ENCODE measurements at places on chromosomes 16 and 17.

DNA sequence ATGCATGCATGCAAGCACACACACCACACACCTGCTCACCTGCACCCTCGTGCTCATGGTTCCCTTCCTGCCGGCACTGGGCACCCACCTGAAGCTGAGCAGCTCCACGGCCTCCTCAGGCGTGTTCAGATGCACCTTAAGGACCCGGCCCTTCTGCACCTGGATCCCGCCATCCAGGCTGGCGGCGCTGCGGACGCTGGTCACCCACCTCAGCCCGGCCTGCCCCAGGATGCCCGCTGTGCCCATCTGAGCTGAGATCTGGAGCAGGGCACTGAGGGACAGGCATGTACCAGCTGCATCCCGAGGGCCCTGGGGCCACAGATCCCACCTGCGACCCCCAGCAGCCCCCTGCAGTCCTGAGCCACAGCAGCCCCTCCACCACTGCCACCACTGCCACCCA is 110.0 kb downstream of the LITAF start:
- no peak for DNase-seq

GRCh38 chr17:65554553-65555223 is 6.8 kb downstream of the AXIN2 start:
- no peak for DNase-seq

GRCh38 chr17:80498242-80498919 is 22.0 kb upstream of the NPTX1 start:
- DNase-seq = no peak

DNA sequence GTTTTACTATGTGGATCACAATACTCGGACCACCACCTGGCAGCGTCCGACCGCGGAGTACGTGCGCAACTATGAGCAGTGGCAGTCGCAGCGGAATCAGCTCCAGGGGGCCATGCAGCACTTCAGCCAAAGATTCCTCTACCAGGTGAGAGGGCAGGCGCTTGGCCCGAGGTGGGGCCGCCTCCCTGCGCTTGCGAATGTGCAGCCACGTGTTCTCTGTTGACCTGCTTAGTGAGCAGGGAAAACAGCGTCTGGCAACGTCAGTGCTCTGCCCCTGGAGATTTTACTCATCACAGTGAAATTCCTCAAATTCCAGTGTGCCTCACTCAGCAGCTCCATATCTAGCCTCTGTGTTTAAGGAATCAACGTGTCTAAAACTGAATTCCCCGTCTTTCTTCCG is 33.4 kb upstream of the CLEC18A start:
- no peak for DNase-seq

GRCh38 chr16:65657556-65657955 is 535.7 kb upstream of the CDH11 start:
- no peak for DNase-seq

DNA sequence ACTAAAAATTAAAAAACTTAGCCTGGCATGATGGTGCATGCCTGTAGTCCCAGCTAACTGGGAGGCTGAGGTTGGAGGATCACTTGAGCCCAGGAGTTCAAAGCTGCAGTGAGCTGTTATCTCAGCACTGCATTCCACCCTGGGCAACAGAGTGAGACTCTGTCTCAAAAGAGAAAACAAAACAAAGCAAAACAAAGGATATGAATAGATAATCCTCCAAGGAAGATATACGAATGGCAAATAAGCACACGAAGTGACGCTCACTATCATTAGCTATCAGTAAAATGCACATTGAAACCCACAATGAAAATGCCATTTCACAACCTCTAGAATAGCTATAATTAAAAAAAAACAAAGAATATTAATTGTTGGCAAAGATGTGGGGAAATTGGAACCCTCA is 386.2 kb upstream of the CCL2 start:
- no peak for DNase-seq

DNA sequence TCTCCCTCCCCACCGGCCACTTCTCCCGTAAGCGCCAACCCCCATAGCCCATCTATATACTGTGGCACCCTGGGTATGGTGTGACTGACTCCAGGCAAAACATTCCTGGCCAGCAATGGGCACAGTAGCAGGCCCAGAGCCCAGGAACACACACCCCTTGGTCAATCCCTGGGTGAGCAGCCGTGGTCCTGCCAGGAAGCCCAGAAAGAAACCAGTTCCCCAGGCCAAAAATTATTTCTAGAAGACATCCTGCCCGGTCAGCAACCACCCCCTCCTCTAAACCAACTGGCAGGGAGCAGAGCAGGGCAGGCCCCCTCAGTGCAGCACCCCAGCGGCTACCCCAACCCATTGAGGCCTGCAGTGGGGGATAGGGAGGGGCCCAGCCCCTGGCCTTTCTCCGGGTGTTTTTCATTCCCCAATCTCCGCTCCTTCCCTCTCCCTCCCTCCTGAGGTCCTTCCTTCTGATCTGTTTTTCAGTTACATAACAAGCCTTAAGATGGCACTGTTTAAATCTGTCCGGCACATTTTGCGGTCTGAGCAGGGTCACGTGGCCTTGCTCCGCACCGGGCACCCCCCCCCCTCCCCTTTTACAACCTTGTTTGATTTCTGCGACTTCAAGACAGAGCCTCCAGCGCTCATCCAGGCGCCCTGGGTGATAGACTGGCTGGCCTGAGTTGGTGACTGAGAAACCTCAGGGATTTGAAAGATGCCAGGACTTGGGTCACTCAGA is 2.0 kb downstream of the NPTX1 start:
- no peak for DNase-seq

DNA sequence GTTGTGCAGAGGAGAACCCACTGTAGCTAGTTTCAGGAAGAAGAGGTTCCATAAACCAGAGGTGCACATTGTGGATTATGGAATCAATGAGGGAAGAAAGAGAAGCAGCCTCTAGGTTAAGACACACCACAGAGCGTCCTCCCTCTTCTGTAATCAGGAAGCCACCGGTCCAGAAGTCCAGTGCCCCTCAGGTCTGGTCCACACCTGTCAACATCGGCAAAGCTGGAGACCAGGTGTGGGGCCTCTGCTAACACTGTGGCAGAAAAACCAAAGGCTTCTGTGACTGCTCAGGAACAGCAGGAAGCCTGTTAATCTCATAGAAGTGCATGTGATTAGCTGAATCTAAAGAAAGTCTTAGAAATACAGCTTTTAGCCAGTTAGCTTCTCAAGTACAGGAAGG is 23.3 kb downstream of the LIMD2 start:
- no peak for DNase-seq

GRCh38 chr16:30352488-30353401 is 2.4 kb downstream of the CD2BP2 start:
- no peak for DNase-seq

DNA sequence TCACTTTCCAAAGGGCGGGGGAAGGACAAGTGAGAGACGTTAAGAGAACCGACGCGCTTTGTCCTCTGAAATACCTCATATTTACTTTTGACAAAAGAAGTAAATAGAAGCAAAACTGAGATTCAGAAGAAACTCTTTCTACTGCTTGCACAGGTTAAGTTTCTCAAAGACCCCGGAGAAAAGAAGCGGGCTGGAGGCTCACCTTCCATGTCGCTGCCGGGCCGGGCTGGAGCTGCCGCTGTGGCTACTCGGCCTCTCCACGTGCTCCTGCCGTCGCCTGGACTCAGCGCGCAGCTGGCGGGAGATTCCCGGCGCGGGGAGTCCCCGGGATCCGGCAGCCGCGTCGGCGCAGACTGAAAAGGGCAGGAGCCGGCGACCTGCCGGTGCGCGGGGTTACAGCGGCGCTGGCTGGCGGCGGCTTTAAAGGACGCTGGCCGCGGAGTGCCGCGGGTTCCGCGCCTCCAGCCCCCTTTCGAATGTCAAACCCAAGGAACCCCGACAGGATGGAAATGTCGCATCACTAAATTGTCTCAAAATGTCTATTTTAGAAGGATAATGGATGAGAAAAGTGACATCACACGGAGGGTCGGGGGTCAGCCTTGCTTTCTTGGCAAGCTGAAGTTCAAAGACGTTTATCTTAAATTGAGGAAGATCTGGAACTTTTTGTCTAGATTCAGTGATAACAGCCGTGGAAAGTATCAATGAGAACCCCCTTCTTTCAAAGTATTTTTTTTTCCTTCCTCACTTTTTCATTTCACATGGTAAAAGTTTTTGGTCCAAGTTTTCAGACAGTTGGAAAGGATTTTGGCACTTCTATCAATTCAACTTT is at the start of gene IKZF3:
IKZF3 (minus strand) TSS at position 395 of the 829 bp plus-strand sequence; CDS start at position 209, 186 bp downstream.
- peak; percentile 89 for DNase-seq

- DNase-seq = no peak
These were observed 29.5 kb upstream of the MED9 start for GRCh38 chr17:17447264-17447663.

DNA sequence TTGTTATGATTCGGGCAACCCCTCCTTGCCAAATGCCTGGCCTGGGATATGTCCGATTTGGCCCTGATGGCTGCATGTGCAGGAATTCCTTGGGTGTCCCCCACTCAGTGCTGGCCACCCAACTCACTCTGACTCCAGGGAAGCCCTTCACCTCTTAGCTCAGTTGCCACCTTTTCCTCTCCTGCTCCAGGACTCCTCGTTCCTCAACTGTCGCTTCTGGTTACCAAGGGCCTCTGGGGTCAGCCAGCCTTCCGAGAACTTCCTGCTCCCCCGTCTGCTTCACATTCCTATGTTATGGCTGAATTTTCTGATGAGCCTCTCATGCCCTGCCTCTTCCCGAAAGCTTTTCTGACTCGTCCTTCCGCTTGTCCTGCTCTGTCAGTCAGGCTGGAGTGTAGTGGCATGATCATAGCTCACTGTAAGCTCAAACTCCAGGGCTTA is 63.5 kb downstream of the SPACA3 start:
- no peak for DNase-seq
